ENCODE measurements at places on chromosomes 11 and 22.

DNA sequence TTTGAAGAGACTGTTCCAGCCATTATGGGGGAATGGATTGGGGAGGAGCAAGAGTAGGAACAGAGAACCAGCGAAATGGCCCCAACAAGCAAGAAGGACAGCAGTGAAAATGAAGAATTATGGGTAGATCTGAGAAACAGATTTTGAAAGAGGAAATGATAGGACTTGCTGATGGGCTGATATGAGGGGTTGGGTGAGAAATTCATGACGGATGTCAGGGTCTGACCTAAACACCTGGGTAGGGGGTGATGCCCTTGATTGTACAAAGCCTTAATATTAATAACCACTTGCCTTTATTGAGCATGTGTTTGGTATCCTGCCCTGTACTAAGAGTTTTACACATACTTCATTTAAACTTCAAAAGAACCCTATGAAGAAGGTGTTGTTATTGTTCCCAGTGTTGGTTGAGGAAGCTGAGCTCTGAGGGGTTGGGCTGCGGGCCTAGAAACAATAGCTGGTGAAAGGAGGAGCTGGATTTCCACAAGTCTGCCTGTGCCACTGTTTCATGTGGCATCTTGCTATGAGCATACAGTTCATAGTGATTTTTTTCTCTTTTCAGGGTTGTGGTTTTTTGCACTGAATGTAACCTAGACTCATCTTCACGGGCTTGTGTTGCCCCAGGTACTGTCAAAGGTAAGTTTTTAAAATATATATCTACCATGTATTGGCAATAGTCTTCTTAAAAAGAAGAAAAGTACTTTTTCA, 61.1 kb upstream of the TNRC6B start:
- peak; percentile 19 for DNase-seq

DNA sequence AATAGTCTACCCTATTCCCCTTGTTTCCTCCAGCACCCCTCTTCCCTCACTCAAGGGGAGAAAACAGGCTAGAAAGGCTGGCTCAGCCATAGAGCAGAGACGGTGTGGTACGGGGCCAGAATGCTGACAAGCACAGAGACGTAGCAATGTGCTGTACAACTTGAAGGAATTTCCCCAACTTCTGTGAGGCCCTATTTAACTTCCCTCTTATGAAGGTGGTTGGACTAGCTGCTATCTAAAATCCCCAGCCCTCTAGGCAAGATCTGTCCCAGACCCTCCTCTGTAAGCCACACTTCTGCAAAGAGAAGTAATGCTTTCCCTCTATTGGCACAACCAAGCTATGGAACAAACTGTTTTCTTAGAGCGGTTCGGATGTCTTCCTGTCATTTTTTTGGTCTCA, 37.8 kb downstream of the PLEKHA7 start:
- DNase-seq, result no peak

- no peak for DNase-seq
Measured at GRCh38 chr11:114876234-114876633, 197.9 kb downstream of the NXPE2 start.

GRCh38 chr11:129190087-129190486, 2.0 kb downstream of the ARHGAP32 start:
- DNase-seq, result no peak

DNA sequence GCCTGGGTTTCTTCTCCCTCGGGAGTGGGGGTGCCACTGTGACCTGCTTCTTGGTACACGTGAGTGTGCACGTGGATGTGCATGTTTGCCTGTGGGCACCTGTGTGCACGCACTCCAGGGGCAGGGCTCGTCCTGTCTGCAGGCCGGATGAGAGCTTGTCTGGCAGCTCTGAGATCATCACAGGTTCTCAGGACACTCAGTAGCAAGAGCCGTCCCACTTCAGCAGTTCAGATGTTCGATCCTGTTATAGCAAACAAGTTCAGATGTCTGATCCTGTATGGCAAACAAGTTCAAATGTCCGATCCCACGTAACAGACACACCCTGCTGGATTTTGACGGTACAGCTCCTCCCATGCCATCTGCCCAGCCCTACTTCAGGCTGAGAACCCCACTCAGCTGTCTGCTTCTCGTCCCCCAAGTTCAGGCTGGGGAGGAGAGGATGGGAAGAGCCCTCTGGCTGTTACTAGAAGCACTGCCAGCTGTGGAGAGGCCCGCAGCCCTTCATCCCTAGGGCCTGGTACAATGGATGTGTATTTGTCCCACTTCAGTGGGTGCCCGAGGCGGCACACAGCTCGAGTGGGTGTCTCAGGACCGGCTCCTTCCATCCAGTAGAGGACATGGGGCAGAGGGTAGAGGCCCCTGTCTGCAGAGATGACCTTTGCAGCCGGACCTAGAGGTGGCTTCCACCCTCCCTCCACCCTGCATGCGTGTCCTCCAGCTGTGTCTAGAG, 1126.9 kb downstream of the BRD1 start:
- no peak for DNase-seq

DNA sequence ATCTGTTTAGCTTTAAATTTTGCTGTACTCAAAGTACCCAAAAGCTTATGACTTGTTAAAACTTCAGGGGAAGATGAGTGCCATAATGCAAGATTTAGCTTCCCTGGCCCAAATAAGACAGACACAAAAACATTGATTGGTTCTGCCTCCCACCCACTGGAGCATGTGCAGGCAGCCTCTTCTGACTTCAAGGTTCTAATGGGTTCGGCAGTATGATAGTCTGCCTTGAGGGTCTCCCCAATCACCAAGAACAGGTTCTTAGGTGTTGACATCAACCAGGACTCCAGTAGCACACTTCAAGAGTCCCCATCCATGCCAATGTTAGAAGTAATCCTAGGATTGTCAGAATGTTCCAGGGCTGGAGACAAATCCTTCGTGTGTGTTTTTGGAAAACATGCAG, 12.5 kb downstream of the EIF4G2 start:
- no peak for DNase-seq

DNA sequence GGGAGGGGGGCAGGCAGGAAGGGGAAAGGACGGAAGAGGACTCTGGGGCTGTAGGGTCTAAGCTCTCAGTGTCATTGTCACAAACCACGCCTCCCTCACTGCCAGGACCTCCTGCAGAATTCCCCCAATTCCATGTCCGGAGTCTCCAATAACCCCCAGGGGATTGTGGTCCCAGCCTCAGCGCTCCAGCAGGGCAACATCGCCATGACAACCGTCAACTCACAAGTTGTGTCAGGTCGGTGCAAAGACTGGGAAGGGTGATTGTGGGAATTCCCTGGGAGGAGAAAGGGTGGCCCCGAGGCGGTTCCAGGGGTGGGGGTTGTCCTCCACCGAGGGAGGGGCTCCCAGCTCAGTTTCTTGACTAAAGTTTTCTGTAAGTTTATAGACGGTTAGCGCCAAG, 86.0 kb downstream of the FEZ1 start:
- DNase-seq, result no peak
